Inflammatory macrophage (primary cell): ENCODE measurements at places on chromosomes 3 and 15.
A peak's percentile ranks its signal among the peaks of the same experiment; 100 is the strongest.

GRCh38 chr3:10379161-10379560, 58.2 kb upstream of the SEC13 start:
- no peak for DNase-seq

DNA sequence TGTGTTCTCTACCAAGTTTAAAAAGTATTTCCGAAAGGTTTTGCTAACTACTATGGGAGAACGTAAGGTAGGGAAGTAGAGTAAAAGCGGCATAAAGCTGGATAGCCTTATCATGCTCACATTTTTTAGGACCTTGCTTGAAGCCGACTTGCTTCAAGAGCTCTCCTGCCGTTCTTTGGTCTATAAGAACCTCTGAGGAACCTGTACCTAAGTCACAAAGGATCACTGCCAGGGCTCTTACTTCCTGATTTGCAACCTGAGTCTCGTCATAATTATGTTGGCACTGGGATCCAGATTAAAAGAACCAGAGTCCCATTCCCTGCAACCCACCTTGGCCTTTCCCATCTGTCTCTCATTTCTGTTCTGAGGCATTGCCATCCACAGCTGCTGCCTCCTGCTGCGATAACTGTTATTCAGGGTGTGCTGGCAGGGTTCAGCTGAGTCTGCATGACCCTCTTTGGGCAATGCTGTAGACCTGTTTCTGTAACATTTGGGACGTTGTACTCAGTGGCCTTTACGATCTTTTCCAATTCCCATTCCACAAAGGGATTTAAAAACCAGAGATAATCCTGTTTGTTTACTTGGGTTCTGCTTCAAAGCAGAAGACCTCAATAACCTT, 131.0 kb upstream of the UMPS start:
- DNase-seq = no peak

DNA sequence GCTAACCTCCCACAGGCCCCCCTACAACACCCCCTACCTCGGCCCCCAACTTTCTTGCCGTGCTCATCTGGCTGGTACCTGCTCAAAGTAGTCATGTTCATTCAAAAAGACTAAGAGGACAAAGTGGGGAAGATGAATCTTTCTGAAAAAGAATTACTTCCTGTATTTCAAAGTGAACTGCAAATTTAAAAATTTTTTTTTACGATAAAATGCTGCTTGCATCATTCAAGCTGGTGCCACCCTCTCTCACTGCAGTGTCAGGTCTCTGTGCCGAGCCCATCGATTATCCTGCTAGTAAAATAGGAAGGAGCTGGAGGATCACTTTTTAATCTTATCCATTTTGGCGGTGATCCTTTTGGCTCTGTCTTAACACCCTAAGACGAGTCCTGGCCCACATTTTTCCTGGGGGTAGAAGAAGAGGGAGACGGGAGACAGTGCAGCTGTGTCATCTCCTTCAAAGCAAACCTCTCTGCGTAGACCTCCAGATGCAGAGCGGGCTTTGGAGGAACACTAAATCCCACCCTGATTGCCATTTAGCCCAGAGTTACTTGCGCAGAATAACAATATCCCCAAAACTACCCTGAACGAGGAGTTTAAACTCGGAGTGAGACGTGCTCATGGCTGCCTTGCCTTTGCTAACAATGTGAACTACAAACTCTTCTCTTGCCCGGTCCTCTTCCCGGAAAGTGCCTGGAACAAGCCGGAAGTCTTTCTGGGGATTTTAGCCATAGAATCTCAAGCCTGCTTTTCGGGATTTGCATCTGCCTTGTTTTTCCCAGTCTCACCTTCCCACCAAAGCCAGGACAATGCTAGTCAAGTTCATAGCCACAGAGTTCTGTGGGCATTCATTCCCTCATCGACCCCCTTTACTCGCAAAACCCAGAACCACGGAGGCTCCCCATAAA, 66.2 kb upstream of the CGNL1 start:
- no peak for DNase-seq

- DNase-seq = peak; percentile 92
Measured at GRCh38 chr3:195900436-195901355, 7.7 kb downstream of the TNK2 start.

DNA sequence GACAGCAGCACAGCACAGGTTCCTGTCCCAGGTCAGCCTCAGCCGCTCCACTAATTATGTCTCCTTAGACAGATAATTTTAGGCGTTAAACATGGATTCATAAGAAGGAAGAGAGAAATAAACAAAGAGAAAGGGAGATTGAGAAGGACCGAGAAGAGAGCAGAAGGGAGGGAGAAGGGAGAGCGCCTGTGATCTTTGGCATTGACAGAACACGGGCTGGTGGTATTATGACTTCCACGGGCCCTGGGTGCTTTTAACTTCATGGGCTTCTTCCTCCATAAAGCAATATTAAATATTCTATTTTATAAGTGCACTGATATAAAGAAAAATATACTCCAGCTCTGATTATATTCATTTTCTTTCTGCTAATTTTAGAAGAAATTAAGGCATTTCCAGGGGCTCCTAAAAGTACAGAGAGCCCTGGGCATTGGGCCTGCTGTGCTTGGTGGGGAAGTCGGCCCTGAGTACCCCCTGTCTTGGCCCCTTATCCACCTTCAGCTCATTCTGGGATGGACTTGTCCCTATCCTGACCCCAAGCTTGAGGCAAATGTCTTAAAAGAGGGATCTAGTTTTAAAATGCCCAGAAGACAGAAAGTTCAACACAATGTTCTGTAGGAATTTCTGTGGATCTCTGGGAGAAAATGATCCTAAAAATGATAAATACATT, 135.3 kb downstream of the MEX3B start:
- no peak for DNase-seq

DNA sequence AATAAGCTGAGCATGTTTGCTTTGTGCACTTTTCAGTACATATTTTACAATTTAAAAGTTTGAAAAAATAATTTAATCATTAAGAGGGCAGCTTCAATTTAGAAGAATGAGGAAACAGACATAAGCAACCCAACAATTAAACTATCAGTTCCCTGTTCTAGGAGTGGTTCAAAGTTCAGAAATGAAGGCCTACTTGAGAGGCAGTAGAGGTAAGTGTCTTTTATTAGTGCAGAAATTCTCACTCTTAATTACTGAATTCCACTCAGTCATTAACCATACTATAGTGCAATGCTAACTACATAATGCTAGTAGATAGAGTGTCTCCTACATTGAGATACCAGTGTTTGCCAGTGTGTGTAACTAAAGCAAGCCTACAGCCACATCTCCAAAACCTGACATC, 73.1 kb downstream of the TNIK start:
- no peak for DNase-seq

GRCh38 chr15:92528736-92529135, 126.8 kb downstream of the FAM174B start:
- DNase-seq = no peak

GRCh38 chr15:33099213-33099612, 95.3 kb downstream of the FMN1 start:
- no peak for DNase-seq

GRCh38 chr3:34504775-34505174, 706.3 kb downstream of the PDCD6IP start:
- DNase-seq = no peak

DNA sequence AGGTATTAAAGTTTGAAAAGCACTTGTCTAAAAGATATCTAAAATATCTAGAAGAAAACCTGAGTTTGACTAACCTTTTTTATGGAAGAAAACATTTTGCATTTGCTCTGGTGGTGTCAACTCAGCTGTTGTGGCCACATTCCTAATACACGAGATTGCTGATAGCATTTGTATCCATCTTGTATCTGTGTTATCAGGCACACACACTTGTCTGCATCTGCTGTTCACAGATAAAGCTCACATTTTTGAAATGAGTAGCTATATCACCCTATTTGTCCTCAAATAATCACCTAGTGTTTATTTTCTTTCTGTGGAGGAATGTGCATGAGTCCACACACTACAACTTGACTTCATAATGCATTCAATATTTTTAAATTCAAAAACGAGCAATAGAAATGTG, 632.3 kb upstream of the NR2F2 start:
- no peak for DNase-seq

- no peak for DNase-seq
Measured at GRCh38 chr3:46293991-46294833, 52.0 kb downstream of the CCR3 start.

DNA sequence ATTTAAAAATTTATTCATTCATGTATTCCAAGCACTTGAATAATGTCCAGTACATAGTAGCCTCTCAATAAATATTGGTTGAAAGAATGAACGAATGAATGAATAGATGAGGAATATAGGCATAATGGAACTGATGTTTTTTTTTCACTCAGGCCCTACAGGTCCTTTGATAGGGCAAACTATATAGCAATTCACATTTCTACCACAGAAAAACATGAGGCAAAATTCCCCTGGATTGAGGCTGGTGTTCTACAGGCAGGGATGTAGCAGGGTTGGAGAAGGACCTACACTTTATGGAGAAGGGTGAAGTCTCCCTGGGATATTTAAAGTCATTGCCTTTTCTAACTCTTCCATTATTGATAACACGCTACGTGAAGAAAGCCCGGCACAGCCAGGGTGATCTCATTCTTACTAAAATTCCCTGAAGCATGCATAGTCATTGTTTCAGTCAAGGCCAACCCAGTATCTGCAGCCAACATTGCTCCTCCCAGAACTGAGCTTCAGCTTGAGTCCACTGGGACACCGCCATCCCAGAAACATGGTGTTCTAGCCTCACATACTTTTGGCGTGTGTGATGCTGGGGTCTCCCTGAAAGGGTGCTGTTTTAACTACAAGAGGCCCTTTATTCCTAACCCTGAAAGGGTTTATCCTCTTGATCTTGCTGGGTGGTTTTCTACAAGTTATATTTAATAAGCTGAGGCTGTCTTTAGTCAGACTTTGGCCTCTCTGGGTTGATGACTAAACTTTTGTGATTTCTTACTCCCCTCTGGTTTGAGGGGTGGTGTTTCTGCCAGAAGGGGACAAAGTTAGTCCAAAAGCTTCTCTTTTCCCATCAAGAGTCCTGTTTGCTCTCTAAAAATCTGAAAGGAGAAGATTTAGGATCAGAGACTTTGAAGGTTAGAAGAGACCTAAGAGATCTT, 25.9 kb upstream of the FBN1 start:
- no peak for DNase-seq

DNA sequence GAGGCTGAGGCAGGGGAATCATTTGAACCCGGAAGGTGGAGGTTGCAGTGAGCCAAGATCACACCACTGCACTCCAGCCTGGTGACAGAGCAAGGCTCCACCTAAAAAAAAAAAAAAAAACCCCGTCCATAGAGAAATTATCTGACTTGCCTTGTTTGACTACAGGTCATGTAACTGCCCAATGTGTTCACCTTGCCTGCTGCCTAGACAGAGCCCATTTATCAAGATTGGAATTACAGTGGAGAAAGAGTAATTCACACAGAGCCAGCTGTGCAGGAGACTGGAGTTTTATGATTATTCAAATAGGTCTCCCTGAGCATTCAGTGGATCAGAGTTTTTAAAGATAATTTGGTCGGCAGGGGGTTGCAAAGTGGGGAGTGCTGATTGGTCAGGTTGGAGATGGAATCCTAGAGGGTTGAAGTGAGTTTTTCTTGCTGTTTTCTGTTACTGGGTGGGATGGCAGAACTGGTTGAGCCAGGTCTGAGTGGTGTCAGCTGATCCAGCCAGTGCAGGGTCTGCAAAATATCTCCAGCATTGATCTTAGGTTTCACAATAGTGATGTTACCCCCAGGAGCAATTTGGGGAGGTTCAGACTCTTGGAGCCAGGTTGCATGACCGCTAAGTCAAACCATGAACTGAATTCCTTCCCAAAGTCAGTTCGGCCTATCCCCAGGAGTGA, 40.8 kb upstream of the ACP3 start:
- no peak for DNase-seq

GRCh38 chr3:166211451-166211850, 374.2 kb upstream of the BCHE start:
- no peak for DNase-seq

DNA sequence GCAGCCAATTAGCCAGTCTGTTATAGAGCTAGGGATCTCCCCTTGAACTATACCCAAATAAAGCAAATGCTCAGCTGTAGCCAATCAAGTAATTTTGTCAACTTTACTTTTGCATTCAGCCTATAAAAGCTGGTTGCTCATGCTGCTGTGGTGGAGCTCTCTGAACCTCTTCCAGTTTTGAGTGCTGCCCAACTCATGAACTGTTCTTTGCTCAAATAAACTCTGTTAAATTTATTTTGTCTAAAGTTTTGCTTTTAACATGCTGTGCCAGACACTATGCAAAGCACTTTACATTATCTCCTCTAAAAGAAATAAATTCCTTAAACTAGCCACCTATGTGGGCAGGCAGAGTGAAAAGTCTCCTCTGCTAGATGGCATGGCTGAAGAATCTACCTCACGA, 51.6 kb upstream of the PXYLP1 start:
- no peak for DNase-seq

- no peak for DNase-seq
Measured at GRCh38 chr15:48751595-48751994, 59.3 kb downstream of the CEP152 start.

- DNase-seq = no peak
Measured at GRCh38 chr15:57902155-57902554, 163.4 kb downstream of the ALDH1A2 start.

- DNase-seq = no peak
Measured at GRCh38 chr3:38421679-38422336, 31.9 kb upstream of the ACVR2B start.

GRCh38 chr3:143975554-143976152, 4.0 kb downstream of the DIPK2A start:
- peak; percentile 63 for DNase-seq

- no peak for DNase-seq
Measured at GRCh38 chr3:17130956-17131355, 246.2 kb downstream of the PLCL2 start.

GRCh38 chr3:31531452-31531991, 1.2 kb upstream of the STT3B start:
- DNase-seq = no peak

DNA sequence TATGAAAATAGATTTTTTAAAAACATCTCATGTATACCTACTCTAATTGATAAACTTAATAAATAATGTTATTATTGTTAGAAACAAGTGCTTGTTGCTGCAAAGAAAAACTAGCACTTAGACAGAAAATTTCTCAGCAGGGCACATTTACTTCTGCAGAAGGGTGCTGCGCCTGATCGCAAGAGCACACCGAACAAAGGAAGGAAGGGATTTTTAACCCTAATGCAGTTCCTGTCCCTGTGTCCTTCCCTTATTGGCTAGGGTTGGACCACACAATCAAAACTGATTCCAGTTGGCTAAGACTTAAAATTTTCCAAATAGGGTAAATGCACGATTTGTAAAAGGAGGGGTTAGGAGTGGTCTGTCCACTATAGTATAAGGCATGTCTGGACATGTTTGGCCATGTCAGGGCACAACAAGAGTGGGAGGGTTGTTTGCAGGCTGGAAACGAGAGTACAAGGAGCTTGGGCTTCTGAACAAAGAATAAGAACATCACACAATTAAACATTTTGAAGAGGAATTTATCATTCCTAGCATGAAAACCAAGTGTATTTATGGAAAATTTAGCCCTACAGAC, 4.7 kb downstream of the DTWD1 start:
- DNase-seq = no peak

DNA sequence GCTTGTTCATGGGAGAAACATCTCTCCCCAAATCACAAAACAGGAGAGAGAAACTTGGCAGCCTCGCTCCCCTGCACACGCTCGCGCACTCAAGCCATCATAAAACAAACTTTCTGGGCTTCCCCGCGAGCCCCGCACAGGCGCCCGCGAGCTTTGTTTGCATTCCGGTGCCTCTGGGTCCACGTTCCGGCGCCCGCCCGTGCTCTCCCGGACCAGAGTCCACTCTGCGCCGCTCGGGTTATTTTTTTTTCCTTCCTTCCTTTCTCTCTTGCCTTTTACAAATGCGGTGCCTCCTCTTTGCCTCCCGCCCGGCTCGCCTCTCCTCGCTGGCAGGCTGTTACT, 363 bp downstream of the MAGI1 start:
- no peak for DNase-seq

GRCh38 chr3:111906656-111907055, 47.6 kb downstream of the PHLDB2 start:
- no peak for DNase-seq
